Osteoblast (primary cell): ENCODE measurements at places on chromosomes 6 and 20. TPM values are rescaled to one million over a fixed set of nuclear protein-coding genes. Genes with fewer than 3 reads are reported as not detected.
A peak's percentile ranks its signal among the peaks of the same experiment; 100 is the strongest.

- no peak for DNase-seq
These were observed 622.8 kb upstream of the NRSN1 start for GRCh38 chr6:23503173-23503572.

- peak; percentile 36 for DNase-seq
These were observed 1.1 kb upstream of the OPN5 start for GRCh38 chr6:47780510-47781356.

GRCh38 chr20:44475694-44476560 lies at the start of gene TTPAL:
Gene TTPAL, plus strand, starts transcription at chr20:44475874. Its CDS starts 4,126 bp downstream, at chr20:44480000.
- DNase-seq, result peak; percentile 97

DNA sequence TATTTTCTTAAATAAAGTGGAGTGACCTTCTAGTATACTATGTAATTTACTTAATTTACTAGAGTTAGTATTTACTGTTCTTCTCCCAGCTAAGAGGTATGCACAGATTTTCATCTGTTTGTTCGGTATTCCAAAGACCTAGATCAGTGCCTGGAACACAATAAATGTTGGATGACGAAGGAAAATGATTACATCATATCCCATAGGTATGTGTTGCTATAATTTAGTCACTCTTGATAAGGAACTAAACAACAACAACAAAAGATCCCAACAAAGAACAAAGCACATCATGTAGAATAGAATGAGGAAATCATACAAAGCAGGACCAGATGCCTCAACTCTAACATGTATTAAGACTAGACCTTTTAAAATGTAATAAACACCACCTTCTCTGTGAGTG lies 89.6 kb upstream of the ADGRF1 start:
- DNase-seq, result no peak

- DNase-seq, result no peak
These were observed 234.1 kb upstream of the BMP2 start for GRCh38 chr20:6533351-6533750.

DNA sequence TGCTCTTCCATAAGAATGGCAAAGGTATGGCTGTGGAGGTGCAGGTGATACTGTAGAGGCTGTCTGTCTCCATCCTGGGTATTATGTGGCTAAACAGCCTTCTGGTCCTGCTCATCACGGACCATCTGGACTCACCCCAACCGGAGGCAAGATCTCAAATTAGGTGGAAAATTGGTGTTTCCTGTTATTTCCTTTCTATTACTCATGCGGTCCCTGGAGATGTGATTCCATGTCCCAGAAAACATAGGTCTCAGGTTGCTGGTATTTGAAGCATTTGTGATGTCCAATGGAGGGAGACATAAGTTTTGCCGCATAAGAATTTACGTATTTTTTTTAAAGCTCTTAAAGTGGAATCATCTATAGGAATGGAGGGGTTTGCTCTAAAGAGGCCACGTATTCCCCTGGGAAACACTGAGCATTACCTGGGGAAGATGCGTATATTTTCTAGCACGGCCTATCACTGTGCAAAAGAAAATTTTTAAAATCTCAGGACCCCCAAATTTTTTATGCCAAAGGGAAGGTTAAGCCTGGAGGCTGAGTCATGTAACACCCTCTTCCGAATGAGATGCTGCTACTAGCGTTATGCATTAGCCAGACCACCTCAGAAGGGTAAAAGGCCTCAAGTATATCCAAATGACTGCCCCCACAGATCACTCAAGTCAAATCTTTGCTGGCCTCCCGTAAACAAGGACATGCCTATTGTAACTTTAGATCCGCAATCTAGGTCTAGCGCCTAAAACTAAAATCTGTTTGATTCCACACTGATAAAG lies 22.4 kb upstream of the PBOV1 start:
- no peak for DNase-seq

HCRTR2 gene
- total RNA-seq, result under 0.01 TPM in 1 of 2 replicates, not detected in the other

DNA sequence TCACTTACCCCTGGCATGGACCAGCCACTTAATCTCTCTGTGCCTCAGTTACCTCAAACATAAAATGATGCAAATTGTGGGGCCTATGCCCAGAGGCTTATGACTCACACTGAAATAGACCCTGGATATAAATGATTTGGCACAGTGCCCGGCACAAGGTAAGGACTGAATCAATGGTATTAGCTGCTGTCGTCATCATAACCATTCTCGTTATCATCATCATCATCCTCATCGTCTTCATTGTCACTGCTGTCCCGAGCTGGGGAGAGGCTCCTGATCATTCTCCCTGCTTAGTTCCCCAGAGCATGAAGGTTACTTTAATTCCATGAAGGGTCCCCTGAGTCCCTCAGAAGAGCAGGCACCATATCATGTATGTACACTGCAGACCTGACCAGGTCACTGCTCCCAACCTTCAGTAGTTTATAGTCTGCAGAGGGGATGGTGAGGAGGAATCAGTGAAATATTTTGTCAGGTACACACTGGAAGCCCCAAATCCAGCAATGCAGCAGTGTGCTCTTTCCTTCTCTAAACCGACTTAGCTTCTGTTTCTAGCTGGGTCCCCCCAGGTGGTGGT lies 149.3 kb downstream of the TAF4 start:
- DNase-seq, result no peak

CDSN gene
- not detected in 2 replicates for total RNA-seq

GRCh38 chr6:154602296-154602695 lies 91.8 kb upstream of the CNKSR3 start:
- DNase-seq, result no peak

GRCh38 chr6:95216555-95216954 lies 360.8 kb upstream of the MANEA start:
- no peak for DNase-seq

C20orf144 gene
- total RNA-seq, result under 0.01 TPM in 2 replicates

DNA sequence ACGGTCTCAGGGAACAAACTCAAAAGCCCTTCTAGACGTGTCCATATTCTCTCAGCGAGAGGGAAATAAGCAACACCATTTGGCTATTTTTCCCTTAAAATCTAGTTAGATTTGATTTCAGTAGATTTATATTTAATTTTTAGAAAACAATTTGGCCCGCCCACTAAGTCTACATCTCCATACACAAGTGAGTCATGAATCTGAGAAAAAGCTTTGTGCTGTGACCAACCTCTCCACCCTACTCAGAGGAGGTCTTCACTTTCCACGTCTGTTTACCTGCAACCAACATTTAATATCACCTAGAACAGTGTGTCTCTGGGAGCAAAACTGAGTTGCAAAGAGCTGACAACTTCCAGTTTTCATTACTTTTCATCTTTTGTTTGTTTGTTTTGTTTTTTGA lies 48.6 kb downstream of the HAO1 start:
- DNase-seq, result no peak

CDH22 gene
- not detected in 2 replicates for total RNA-seq

GRCh38 chr20:41830702-41831101 lies 212.5 kb upstream of the CHD6 start:
- DNase-seq, result peak; percentile 1

GRCh38 chr6:151409679-151410078 lies 18.3 kb upstream of the ZBTB2 start:
- DNase-seq, result no peak

- DNase-seq, result no peak
These were observed 600.5 kb upstream of the EYS start for GRCh38 chr6:66307490-66307889.

DNA sequence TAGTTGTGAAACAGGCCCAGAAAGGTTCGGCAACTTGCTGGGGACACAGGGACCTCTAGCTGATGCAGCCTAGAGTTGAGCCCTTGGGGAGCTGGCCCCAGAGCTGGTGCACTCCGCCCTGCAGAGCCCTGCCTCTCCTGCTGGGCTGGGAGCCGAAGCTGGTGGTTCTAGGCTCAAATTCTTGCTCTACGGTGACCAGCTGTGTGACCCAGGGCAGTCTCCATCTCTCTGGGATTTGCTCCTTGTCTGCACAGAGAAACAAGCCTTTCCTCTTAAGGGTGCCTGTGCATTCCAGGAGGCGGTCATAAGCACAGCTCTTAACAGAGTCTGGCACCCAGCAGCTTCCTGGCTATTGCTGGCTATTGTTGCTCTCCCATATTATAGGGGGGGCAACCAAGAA lies 47.4 kb downstream of the RBM38 start:
- DNase-seq, result no peak

FAM209B gene
- total RNA-seq, result 0.36 TPM in 1 of 2 replicates, not detected in the other

GRCh38 chr6:21873562-21873961 lies 280.0 kb downstream of the SOX4 start:
- peak; percentile 52 for DNase-seq
